Dermis blood vessel endothelial cell (primary cell): ENCODE measurements at places on chromosomes 1 and 21. TPM values are rescaled to one million over a fixed set of nuclear protein-coding genes. Genes with fewer than 3 reads are reported as not detected.

TAS1R3 gene
- 0.28 and 0.85 TPM in 2 replicates for total RNA-seq

GRCh38 chr1:118116909-118117308 is 68.1 kb downstream of the SPAG17 start:
- DNase-seq, result no peak

DNA sequence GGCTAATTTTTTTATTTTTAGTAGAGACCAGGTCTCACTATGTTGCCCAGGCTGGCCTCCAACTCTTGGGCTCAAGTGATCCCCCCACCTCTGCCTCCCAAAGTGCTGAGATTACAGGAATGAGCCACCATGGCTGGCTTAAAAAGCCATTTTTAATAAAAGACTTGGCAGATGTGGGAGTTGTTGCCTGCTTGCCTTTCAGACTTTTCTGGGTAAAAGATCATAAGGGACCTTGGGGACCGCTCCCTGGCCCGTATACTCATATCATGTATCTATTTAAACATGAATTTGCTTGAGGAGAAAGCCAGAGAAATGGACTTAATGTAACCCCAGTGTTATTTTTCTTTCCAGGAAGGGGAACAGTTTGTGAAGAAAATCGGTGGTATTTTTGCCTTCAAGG is 23.4 kb upstream of the PODN start:
- no peak for DNase-seq

CCDC190 gene
- 0.05 TPM in 1 of 2 replicates, not detected in the other for total RNA-seq

SPRR2E gene
- total RNA-seq, result not detected in 2 replicates

ATP5PF gene
- 48.2 and 64.2 TPM in 2 replicates for total RNA-seq

GRCh38 chr1:100658716-100659026 is 60.9 kb upstream of the VCAM1 start:
- DNase-seq, result no peak

PGBD2 gene
- total RNA-seq, result 8.9 and 17.0 TPM in 2 replicates
